ACHN (cell line): ENCODE measurements at places on chromosomes 7 and 10.

GRCh38 chr10:101000915-101001658 is 1.5 kb downstream of the LZTS2 start:
- DNase-seq, result peak; percentile 83

DNA sequence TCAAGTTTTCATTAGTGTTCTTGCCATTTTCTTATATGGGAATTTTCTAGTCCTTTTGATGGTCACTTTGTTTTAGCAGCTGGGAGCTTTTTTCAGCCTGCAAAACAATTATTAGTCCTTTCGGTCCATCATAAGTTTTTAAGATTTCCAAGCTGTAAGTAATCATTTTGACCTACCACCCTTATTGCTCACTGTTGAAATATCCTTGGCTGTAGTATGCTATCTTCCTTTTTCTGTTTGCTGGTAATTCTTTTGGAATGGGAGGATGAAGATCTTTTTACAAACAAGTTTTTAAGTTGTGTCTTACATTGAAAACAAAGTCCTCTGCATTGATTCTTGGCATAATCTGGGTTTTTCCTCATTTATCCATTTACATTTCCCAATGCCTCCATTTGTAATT is 24.0 kb downstream of the BZW2 start:
- no peak for DNase-seq

DNA sequence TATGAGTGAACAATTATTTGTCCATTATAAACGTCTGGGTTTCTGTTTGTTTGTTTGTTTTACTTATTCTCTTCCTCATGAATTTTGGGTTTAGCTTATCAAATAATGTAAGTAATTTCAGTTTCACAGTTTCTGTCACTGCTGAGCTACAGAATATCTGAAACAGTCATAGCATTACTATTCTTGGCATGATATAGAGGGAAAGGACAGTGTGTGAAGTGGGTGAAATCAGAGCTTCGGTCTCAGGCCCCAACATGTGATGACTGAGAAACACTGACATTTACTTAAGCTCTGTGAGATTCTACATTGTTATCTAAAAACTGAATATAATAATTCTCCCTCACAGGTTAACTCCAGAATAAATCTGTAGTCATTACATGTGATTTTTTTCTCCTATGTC is 8.8 kb upstream of the OR6V1 start:
- no peak for DNase-seq

DNA sequence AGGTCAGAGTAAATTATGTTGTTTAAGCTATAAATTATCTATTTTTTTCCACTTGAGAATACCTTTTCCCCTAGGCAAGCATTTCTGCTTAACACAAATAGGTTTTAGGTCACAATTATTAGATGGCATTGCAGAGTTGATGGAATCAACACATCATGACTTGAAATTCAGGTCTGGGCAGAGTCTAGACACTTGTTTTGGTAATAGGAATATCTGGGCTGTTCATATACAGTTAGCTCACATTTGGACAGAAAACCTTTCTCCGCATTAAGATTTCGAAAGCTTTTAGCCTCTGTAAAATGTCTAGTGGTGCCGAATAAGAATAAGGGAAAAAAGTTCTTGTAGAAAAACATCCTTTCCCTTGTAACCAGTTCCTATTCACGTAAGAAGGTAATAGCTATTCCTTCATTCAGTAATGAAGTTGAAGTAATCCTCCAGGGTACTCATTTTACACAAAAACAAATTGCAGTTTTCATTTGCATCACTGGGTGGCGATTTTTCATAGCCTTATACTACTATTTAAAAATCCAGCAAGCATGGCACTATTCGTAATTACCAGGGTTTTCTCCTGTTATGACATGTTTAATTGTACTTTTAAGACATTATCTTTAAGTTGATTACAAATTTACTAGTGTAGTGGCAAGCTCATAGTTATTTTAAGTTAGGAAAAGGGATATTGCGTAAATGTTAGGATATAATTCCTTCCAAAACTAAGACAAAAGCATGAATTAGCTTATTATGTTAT is 37.0 kb downstream of the RPA3 start:
- DNase-seq, result peak; percentile 89

DNA sequence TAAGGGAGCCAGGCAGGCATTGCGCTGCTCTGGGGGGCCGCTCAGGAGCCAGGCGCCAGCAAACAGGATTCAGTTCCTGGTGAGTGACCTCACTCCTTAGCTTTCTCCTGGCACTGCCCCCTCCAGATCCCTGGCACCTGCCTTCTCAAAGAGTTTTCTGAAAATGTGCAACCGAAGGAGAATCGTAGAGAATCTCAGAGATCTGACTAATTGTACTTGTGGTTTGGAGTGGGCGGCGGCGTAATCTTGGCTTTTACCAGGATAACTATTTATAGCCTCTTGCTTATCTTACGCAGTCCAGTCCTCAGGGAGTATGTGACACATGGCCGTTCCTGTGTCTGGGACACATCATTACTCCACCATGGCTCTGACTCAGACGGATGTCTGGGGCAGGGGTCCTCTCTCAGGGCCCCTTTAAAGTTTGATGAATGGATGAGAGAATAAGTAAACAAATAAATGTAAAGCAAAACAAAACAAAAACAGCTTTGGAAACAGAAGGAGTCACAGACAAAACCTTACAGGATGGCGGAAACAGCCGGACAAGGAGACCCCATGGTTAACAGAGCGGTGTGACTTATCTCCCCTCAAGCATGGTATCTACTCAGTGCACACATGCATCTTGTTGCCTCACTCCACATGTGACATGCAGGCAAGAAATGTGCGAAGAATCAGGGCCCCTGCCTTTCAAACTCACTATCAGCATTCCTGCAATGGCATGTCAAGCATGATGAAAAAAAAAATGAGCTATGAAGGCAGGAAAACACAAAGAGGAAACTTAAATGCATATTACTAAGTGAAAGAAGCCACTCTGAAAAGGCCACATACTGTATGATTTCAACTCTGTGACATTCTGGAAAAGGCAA is 99.7 kb downstream of the TNS3 start:
- peak; percentile 87 for DNase-seq

DNA sequence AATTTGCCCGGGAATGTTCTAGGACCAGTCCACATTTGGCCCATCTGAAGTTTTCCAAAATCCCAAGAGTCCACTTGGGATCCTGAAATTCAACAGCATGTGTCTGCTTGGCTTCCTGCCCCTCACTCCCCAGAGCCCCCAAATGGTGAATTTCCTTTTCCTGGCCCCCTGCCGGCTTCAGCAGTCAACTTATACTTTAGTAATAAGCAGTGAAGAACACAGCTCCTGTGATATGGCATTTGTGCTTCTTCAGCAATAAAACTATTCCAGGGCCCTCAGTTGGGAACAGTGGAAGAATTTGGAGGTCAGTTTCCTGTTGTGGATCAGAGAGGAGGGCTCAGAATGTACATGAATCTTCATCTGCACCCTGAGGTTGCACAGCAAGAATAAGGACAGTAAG is 51.1 kb downstream of the PRF1 start:
- no peak for DNase-seq

DNA sequence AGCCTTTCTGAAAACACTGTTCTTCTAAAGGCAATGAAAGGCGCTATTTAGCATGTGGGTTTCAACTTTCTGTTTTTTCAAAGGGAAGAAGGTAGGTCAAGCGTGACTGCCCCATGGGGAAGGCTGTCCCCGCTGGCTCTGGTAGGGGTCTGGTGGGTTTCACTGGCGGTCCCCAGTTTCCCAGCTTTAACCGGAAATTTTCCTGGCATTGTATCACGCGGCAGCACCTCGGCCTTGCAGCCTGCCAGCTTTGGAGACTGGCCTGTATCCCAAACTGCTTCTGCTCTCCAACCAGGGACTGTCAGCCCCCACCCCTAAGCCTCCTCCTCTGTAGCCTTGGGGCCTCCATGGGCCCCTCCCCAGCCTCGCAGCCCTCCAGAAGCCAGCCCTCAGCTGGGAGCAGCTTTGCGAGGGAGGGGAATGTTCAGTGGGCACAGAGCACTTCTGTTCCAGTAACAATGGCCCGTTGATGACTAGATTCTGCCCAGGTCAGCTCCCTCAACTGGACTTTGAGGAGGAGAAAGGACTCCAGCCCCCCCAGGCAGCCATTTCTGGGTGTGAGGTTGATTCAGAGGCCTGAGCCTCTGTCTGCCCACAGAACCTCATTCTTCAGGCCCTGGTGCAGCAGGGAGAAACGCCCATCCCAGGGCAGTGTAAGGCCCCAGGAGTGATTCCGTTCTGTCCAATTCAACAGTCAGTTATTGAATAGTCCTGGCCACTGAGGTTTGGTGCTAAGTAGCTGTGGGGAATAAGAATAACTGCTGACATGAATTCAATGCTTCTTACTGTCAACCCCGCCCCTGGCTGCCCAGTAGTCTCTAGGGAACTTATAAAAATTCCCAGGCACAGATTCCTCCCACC is 17.1 kb downstream of the CHST3 start:
- DNase-seq, result no peak

- no peak for DNase-seq
Measured at GRCh38 chr10:71269301-71270288, 49.5 kb upstream of the SLC29A3 start.

DNA sequence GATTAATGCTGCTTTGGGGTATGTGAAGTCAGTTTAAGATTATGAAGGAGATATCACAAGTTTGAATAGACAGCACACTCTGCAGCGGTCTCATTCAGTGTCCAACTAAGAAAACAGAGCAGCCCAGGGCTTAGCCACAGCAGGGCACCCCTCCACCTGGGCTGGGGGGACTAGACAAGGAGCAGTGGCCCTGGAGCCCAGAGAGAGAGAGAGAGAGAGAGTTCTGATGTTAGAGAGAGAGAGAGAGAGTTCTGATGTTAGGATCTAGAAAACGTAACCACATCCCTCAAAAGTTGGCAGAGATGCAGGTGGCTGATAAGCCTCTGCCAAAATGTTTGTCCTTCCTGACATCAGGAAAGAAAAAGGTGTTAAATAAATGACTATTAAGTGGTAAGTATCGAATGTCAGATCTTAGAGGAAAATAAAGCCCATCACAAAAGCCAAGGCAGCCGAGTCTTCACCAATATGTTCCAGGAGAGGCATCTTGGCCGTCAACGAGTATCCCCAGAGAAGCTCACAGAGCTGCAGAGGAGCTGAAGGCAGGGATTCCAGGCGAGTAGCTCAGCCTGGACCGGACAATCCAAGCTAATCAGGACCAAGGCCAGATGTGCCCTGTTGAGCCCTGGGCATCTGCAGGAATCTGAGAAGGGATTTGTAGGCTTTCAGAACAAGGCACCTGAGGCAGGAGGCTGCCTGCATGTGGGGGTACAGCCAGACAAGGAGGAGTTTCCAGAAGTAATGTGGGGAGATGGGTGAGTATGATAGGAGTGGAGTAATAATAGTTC is 150.1 kb upstream of the TCF7L2 start:
- no peak for DNase-seq

- DNase-seq, result peak; percentile 70
Measured at GRCh38 chr10:71838264-71839211, 12.5 kb downstream of the PSAP start.

DNA sequence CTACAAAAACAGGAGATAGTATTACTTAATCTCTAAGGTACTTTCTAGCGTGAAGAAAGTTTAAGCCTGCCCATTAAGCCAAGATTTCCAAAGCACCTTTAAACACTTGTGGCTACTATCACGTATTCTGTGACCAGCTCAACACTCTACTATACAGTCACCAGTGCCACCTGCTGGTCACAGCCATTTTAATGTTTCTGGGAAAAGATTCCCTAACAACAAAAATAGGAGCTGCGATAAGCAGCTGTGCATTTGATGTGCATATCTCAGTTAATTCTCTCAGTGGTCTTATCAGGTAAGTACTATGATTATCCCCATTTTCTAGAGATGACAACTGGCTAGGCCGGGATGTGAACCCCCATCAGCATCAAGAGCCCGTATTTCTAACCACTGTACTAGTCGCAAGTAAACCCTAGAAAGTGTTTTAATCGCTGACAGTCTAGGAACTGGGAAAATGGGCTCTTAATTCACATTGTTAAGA is 860 bp downstream of the SEC31B start:
- peak; percentile 65 for DNase-seq

- DNase-seq, result peak; percentile 51
Measured at GRCh38 chr10:114821915-114822443, 399 bp downstream of the FHIP2A start.

DNA sequence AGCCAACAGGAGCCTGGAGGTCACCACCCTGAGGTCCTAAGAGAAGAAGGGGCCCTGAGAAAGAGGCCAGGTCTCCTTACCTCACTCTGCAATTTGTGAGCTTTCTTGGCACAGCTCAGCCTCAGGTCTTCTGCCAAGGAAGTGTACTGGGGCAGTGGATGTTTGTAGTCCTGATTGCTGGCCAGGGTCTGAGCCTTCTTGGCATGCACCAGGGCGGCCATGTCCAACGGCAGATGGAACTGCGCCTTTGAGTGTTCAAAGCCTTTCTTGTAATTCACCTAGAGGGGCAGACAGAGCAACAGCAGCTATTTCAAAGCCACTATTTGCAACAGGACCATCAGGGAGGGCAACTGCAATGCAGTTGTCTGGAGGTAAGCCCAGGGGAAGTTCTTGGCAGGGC is 51.7 kb downstream of the NRAP start:
- no peak for DNase-seq

GRCh38 chr10:80166581-80167470 is 34.3 kb downstream of the PLAC9 start:
- no peak for DNase-seq

DNA sequence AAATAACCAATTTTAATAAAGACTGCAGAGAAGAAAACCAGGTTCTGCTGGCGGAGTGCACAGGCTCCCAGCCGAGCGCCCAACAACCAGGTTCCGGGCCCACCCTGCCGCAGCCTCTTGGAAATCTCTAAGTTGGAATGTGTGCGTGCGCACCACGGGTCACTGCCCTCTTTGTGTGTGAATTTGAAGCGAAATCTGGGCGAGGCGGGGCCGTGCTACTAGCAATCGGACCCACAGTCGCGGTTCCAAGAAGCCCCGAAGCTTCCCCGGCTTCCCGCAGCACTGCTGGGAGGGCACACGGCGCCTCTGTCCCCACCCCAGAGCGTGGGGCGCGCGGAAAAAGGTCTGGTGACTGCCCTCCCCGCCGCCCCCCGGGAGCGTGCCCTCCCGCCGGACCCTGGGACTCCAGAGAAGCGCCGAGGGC is 666 bp upstream of the MAP3K8 start:
- DNase-seq, result peak; percentile 69

DNA sequence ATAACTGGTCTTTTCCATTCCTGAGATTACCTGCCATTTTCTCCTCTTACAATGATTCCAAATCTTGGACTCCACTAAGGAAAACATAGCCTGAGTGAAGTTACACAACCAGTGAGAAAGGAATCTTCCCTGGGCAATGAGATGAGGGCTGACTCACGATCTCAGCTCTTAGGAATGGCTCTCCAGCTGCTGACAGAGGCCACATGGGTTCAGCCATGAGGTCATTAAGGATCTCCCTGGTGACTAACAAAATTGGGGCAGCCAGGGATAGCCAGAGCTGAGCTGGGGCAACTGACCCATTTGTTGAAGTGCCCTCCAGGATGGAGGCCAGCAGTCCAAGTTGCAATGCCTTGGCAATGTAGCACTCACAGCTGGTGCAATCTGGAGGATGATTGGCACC is 78.7 kb upstream of the MKLN1 start:
- peak; percentile 98 for DNase-seq

GRCh38 chr10:71383972-71384687 is 12.6 kb upstream of the CDH23 start:
- peak; percentile 47 for DNase-seq

GRCh38 chr7:152145853-152146466 is 120.5 kb downstream of the GALNT11 start:
- DNase-seq, result peak; percentile 64
